ENCODE measurements at places on chromosomes 3 and 15. TPM values are rescaled to one million over a fixed set of nuclear protein-coding genes. Genes with fewer than 3 reads are reported as not detected.

- no peak for DNase-seq
Observed at GRCh38 chr3:72298201-72299152, 513.5 kb upstream of the PROK2 start.

DNA sequence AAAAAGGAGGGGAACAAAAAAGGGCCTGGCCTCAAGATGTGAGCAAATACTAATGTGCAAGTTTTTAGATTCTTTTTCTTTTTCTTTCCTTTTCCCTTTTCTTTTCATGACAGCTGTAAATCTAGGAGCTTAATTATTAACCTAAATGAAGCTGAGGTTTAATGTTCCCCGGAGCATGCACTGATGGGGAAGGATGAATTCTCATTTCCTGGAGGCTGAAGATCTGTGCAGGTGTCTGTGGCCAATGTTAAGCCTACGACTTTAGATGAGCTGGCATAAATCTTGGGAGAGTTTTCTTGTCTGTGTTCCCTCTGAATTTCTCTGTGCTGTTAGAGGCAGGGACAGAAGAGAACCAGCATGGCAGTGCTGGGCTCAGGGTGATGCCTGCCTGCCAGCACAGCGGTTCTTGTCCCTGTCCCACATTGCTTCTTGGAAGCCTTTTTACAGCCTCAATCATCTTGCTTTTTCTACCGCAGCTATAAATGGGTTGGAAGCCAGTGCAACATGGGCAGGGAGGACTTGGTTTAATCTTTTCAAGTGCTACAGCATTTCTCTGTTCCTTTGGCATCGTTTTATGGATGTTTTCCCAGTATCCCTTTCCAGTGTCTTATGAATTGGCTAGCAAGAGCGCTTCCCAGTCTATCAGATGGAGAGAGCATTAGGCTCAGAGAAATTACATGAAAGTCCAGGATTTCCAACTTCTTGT, 119.1 kb downstream of the ATG7 start:
- no peak for DNase-seq

GRCh38 chr3:124974691-124975090, 40.1 kb upstream of the MUC13 start:
- DNase-seq = no peak

Gene FOXL2NB
- total RNA-seq = not detected

Gene COLQ
- 1.9 TPM for total RNA-seq

DNA sequence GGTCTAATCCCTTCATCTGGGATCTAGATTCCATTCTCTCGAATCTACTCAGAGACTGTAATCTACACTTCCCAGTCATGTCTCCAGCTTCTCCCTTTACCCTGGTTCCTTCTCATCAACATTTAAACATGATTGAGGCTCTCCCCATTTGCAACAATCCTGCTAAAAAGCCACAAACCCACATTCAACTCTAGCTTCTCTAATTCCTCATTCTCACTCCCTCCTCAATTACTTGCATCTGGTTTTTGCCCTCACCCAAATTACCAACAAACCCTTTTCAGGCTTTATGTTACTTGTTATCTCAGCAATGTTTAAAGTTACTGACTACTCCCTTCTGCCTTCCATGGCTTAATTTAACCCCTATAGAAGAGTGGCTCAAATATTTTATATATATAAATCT, 11.5 kb downstream of the ETFA start:
- no peak for DNase-seq

DNA sequence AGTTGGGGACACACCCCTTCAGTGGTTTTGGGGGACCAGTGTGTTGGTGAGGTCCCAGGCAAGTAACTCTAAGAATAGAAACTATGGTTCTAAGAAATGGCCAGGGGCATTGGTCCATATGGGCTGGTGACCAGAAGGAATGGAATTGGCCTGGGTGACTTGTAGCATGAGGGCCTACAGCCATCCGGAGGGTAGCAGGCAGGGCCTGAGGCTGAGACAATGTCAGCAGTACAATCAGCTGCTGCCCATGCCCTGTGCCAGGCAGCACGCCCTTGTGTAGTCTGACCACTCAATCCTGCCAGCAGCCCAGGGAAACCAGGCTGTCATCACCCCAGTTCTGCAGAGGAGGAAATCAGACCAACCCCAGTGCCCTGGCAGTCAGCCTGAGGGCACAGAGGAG, 100.6 kb downstream of the DNAJB8 start:
- DNase-seq = no peak

Gene PRSS50
- total RNA-seq = 3.6 TPM

Gene NPAP1
- not detected for total RNA-seq

- DNase-seq = no peak
Observed at GRCh38 chr3:51819709-51820406, 40.8 kb upstream of the IQCF6 start.

DNA sequence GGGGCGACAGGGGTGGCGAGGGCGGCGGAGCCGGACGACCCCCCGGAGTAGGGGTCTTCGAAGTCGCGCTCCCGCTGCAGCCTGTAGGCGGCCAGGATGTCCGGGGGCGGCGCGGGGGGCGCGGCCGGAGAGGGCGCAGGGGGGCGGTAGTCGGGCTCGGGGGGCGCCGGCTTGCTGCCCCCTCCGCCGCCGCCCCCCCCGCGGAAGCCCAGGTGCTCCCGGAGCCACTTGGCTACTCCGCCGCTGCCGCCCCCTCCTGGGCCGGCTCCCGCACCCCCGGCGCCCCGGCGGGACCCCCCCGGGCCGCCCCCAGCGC, 230 bp downstream of the SHF start:
- no peak for DNase-seq

Gene BFSP2
- total RNA-seq = not detected

Gene THBS1
- total RNA-seq = 623 TPM

GRCh38 chr3:15256861-15257341, 50.9 kb downstream of the CAPN7 start:
- DNase-seq = no peak

DNA sequence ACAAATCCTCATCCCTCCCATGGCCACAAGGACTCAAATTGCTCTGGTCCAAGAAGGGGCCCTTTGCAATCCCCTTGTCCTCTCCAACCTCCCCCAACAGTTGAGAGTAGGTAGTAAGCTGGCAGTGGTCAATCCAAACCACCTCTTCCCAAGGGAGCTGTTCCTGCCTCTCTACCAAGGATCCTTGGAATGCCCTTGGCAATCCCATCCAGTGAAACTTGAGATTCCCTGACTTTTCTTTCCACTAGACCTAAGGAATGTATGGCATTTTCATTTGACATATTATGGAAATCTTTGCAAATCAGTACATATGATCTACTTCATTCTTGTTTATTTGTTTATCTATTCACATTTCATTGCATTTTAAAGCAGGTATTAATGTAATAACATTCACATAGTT, 4.8 kb upstream of the RBP2 start:
- no peak for DNase-seq

GRCh38 chr3:171867981-171868380, 24.8 kb downstream of the TMEM212 start:
- no peak for DNase-seq

DNA sequence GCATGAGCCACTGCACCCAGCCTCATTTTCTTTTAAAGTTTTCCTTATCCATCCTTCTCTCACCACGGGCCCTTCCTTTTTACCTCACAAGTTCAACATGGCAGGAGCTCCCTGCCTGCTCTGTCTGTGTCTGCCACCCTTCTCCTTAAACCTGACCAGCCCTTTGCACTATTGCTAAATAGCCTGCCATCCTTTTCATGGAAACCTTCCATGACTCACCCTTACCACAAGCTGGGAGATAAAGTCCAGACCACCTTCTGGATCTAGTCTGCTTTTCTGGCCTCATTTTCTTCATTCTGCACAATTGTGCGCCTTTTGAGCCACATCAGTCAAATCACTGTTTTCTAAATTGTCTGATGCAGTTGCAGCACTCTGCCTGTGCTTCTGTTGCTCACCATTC, 8.9 kb downstream of the PARP14 start:
- DNase-seq = no peak

Gene SLC27A2
- 3.5 TPM for total RNA-seq

Gene XRN1
- 81.1 TPM for total RNA-seq

GRCh38 chr3:32457971-32458471, 44.6 kb downstream of the CMTM6 start:
- DNase-seq = no peak

Gene FSIP1
- total RNA-seq = 0.32 TPM

DNA sequence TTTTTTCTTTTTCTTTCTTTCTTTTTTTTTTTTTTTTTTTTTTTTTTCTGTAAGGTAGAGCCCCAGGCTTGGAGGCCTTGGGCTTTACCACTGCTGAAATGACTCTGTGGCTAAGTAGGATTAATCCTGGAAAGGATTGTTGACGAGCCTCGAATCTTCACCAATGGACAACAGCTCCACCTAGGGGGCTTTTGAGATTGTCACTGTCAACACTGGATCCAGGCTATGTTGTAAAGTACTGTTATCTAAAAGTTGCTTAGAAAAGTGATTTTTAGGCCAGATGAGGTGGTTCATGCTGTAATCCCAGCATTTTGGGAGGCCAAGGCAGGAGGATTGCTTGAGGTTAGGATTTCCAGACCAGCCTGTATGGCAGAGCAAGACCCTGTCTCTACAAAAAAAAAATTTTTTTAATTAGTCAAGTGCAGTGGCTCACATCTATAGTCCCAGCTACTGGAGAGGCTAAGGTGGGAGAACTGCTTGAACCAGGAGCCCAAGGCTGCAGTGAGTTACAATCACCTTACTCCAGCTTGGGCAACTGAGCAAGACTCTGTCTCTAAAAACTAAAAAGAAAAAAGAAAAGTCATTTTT, 41.6 kb downstream of the KLHL18 start:
- DNase-seq = no peak

- no peak for DNase-seq
Observed at GRCh38 chr3:172317481-172317880, 130.8 kb downstream of the GHSR start.

- DNase-seq = no peak
Observed at GRCh38 chr3:27669591-27669990, 52.5 kb downstream of the EOMES start.

Gene EBLN2
- total RNA-seq = 10.8 TPM

Gene DET1
- total RNA-seq = 12.1 TPM

DNA sequence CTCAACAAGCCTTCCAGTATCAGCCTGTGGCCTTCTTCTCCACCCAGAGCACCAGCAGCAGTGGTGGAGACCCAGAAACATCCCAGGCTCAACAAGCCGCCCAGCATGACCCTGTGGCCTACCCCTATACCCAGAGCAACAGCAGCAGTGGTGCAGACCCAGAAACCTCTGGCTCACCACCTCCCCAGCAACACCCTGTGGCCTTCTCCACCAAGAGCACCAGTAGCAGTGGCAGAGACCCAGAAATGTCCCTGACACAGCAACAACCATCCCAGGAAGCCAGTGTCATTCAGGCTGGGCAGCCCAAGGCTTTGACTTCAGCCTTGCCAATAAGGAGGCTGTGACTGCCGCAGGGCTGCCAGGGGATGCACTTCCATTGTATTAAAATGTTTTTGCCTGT, 16.3 kb upstream of the EMC3 start:
- DNase-seq = no peak

Gene ZNF660
- total RNA-seq = 4.0 TPM

DNA sequence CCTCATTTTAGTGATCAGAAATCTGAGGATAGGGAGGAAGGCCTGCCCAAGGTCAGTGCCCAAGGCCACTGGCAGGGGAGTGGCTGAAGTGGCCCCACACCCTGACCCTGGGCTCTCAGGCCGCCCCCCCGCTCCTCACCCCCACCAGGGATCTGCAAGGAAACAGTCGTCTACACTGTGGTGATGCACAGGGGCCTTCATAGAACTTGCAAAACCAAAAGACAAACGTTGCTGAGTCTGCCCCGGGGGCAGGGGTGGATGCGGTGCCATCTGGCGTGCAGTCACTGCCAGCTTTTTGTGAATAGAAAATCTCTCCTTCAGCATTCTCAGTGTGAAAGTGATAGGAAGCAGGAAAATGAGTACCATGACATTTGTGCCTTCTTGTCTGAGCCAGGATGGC, 41.3 kb downstream of the WHAMM start:
- no peak for DNase-seq

DNA sequence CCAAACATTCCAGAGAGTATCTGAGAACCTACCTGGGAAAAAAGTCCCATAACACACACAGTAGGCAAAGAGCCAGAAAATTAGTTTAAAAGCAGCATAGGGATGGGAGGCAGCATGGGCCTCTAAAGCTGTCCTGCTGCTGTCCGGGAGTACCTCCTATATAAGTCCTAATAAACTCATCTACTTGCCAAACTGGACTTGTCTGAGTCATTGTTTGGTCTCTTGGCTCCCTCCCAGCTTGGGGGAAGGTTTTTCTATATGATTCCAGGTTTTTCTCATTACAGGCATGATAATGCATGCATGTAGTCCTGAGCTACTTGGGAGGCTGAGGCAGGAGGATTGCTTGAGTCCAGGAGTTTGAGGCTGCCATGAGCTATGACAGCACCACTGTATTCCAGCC, 17.5 kb upstream of the HACD2 start:
- DNase-seq = no peak

Gene MUSTN1
- total RNA-seq = 13.0 TPM

DNA sequence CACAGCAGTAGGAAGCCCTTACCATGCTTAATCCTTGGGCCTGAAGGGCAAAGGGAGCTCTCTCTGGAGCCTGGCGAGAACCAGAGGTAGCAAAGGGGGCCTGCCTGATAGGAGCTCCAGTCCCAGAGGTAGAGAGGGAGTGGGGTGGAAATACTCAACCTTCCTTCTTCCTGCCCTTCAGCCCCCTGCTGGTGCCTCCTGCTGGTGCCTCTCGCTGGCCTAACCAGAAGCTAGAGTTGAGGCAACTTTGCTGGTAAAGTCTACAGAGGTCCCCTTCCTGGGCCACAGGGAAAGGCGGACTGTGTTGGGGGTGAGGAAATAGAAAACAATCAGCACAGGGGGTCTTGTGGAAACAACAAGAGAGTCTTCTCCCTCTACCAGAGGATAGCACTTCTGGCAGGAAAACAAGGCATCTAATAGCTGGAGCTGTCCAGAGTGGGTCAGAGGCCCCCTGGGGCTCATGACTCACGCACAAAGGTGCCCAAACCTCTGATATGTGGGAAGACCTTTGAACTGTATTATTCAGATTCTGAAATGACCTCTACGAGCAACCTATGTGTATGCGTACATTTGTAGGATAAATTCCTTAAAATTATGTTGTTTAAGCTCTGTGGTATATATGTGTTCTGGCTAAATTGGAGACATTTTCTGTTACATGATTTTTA, 133.9 kb downstream of the LRRC28 start:
- DNase-seq = no peak

- no peak for DNase-seq
Observed at GRCh38 chr3:150653110-150653561, 50.0 kb downstream of the SELENOT start.

DNA sequence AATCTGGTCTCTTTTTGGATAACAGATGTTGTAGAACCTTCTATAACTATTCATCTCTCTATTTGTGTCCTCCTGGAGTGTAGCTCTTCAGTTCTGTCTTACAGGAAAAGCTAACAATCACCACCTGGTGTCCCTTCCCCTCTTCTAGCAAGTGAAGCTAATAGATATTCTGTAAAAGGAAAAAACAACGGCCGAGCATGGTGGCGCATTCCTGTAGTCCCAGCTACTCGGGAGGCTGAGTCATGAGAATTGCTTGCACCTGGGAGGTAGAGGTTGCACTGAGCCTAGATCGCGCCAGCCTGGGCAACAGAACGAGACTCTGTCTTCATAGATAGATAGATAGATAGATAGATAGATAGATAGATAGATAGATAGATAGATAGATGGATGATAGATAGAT, 779.4 kb downstream of the TUSC7 start:
- DNase-seq = no peak

Gene TRPM1
- total RNA-seq = not detected
